ENCODE measurements at places on chromosomes 7 and 10.

DNA sequence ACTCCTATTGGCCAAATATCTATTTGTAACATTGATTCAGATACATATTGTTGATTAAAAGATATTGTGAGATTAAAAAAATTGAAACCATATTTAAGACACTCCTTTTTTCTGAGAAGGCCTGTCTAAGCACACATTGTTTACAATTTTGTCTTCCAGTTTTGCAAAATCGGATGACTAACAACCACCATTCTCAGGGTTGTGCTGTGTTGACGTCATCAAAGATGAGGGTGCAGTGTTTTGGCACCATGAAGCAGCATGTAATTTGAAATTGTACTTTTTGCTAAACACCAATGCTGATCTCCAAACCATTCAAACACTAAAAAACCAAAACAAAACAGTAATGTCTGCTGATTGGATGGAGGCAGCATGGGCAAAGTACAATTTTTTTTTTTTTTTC, 7.4 kb downstream of the CREB5 start:
- DNase-seq, result no peak

DNA sequence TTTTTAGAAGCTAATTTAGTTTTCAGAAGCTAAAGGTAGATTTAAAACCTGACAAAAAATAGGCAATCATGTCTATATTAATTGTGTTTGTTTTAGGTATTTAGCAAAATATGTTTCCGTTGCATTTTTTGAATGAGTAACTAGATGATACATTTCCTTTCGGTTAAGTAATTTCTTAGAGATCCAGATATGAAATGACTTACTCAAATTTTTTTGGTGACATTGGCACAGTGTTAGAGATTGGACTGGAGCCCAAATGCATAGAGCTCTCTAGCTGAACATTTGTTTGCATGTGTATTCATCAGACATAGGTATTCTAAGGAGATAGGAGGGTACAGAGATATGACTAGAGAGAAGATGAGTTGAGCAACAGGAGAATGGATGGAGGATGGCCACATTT, 1.9 kb downstream of the BUB3 start:
- no peak for DNase-seq

DNA sequence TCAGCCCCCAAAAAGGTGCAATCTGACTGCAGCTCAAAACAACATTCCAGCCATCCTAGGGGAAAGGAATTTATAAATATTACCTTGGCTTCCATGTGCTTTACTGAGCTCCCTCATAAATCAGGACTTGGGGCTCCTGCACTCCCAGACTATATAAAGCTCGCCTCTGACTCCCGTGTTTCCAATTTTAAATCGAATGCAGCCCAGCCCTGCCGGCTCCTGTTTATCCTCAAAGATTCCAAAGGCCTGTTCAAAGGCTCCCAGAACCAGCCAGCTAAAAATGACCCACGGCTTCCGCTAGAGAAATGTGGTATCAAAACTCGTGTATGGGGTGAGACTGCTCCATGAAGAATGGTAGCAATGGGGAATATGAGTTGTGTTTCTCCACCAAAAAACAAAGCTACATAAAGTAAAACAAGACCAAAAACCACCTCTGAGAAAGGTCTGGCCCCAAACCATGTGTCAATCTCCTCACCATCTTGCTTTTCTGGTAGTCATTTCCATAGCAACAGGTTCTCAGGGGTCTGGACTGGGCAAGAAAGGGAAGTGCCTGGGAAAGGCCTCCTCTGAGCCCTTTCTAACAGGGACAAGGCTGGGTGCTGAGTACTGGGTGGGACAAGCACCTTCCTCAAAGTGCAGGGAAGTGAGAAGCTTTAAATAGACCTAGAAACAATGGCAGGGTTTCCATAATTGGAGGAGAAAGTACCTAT, 5.1 kb downstream of the CALML3 start:
- DNase-seq, result no peak

GRCh38 chr7:131895541-131896164, 339.2 kb upstream of the PODXL start:
- no peak for DNase-seq

DNA sequence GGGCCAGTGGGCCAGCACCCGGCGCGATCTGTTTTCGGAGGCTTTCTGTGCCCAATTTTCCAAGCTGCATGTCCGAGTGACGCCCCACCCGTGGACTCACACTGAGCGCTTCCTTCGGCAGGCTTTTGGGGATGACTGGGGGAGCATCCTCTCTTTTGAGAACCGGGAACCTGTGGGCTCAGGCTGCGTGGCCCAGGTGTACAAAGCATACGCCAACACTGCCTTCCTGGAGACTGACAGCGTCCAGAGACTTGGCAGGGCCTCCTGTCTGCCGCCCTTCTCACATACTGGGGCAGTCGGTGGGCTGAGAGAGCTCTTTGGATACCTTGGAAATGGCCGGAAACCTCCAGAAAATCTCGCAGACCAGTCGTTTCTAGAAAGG, 1.0 kb downstream of the ADCK2 start:
- DNase-seq, result no peak

GRCh38 chr7:155928583-155928982, 116.3 kb upstream of the SHH start:
- DNase-seq, result no peak

DNA sequence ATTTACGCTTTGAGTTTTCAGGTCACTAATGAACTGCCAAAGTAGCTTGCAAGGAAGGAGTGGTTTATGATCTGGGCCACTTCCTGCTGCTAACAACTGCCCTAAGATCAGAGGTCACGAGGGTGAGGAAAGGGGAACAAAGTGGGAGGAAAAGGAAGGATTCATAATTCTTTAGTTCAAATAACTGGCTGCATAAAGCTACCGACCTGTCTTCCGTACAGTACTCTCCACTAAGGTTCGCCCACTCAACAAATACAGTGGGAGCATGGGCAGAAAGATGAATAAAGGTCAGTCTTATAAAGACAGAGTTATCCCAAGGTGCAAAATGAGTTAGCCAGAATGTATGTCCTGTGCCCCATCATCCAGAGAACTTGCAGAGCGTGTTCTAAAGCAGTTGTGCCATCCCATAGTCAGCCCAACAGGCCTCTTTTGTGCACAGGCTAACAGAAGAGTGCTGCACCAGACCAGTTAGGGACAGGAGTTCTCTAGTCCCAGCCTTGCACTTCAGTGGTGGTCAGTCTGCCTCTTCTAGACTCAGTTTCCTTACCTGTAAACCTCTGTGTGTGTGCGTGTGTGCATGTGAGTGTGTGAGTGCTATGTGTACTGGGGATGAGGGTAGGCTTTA, 65.9 kb downstream of the CREB3L2 start:
- DNase-seq, result no peak

DNA sequence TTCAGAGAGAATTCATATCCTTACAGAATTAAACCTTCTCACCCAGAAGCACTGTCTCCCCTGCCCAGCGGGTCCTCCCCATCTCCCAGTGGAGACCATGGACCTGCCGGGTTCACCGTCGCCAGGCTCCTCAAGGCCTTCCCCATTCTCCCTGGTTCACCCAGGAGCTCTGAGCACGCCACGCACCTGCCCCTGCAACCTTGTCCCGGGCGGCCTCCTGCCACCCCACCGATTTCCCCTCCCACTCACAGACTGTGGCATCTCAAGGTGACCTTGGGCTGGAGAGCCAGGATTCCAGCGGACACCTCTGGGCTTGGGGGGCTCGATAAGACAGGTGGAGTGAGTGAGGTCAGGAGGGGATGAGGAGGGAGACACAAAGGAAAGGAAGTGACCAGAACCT, 135.3 kb downstream of the PTPRN2 start:
- no peak for DNase-seq

GRCh38 chr10:1416456-1417037, 320.8 kb downstream of the ADARB2 start:
- no peak for DNase-seq

- DNase-seq, result no peak
These were observed 1.3 kb downstream of the NFE2L3 start for GRCh38 chr7:26153241-26153822.

DNA sequence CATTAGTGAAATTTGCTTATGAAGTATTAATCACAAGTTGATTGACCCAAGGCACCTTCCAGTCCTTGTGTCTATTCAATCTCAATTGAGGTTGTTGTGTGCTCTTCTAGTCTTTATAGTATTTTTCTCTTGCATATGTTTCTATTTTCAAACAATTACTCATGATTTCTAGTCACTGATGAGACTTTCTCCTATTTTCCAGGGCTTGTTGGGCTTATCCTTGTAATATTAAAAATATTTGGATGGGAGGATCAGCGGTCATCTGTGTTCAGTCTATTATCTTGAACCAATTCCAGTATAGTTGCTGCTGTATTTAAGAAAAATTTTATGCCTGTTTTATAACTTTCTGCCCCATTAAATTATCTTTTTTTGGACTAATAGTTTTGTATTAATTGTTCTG, 154.4 kb downstream of the PTEN start:
- no peak for DNase-seq

DNA sequence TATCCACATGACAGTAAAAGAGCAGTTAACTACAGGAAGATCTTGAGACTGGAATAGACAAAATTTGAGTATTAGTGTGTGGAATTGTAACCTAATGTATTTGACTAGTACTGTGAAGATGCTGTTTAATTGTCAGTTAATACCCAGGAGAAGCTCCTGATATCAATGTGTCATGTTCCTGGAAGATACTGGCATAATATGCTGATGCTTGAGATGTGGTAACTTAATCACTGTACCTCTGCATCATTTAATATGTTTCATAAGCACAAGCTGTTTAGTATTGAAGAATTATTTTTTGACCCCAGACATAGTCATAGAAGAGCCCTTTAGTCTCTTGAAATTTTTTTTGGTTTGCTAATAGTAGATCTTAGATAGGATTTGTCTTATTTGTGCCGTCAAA, 15.4 kb downstream of the CCSER2 start:
- no peak for DNase-seq

GRCh38 chr7:42552227-42552626, 315.2 kb upstream of the GLI3 start:
- no peak for DNase-seq

DNA sequence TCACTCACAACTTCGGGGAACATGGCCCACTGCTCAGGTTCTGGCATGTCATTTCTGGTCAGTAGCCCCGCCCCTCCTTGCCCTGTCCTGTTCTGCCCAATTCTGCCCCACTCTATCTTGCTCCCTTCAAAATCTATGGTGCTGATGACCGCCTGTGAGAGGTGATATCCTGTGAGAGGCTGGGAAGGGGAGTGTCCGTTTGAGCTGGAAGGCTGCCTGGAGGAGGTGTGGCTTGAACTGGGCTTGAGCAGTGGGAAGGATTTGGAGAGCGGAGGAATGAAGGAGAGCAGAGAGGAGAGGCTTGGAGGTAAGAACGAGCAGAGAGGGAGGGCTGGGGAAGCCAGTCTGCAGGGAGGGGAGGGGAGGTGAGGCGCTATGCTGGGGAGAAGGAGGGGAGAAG, 145.3 kb downstream of the RPS24 start:
- no peak for DNase-seq

DNA sequence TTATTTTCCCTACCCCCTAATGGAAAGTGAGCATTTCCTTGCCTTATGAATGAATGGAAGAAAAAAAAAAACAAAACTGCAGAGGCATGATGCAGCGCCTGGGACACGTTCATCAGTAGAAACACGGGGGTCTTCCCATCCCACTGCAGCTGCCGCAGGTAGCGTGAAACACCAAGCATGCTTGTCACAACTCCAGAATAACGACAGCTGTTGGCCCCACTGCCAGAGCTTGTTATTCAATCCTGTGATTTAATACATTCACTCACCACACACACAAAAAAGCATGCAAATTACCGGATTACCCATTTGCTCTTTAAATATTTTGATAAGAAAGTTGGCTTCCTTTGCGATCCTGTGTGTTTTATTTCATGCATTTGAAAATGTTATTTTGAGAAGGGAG, 48.4 kb upstream of the GNA12 start:
- no peak for DNase-seq

- no peak for DNase-seq
These were observed 205.9 kb downstream of the SKAP2 start for GRCh38 chr7:26658389-26659084.

DNA sequence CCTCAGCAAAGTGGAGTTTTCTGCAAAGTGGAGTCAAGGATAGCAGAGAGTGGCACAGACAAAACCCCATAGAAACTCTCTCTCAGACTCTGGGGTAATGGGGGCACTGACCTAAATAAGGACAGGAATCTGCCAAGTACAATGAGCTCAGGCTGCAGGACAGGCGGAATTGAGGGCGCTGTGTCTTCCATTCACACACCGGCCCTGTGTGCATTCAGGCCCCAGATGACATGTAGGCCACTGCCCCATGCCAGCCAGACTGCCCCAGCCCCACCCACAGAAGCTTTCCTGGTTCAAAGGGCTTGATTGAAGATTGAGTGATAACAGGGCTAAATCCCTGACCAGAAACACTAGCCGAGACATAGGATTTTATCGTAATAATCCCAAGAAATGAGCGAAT, 52.7 kb downstream of the EEPD1 start:
- DNase-seq, result no peak

GRCh38 chr7:20647908-20648776, 32.7 kb downstream of the ABCB5 start:
- no peak for DNase-seq

GRCh38 chr7:157601530-157601929, 264.7 kb downstream of the DNAJB6 start:
- no peak for DNase-seq

GRCh38 chr10:119872860-119873681, 428 bp upstream of the MCMBP start:
- peak; percentile 70 for DNase-seq

DNA sequence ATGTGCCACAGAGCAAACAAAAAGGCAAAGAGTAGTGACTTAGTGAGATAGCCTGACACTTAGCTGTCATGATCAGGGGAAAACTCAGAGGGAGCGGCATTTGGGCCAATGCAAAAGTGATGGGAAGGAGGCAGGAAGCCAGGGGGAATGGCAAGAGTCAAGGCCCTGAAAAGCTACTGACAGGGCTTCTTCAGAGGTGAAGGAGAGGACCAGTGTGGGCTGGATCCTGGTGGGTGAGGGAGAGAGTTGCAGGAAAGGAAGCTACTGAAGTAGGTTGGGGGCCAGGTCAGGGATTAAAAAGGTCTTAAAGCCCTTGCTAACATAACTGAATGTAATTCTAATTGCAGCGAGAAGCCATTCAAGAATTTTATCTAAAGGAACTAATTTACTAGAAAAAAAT, 117.0 kb downstream of the AASS start:
- no peak for DNase-seq

DNA sequence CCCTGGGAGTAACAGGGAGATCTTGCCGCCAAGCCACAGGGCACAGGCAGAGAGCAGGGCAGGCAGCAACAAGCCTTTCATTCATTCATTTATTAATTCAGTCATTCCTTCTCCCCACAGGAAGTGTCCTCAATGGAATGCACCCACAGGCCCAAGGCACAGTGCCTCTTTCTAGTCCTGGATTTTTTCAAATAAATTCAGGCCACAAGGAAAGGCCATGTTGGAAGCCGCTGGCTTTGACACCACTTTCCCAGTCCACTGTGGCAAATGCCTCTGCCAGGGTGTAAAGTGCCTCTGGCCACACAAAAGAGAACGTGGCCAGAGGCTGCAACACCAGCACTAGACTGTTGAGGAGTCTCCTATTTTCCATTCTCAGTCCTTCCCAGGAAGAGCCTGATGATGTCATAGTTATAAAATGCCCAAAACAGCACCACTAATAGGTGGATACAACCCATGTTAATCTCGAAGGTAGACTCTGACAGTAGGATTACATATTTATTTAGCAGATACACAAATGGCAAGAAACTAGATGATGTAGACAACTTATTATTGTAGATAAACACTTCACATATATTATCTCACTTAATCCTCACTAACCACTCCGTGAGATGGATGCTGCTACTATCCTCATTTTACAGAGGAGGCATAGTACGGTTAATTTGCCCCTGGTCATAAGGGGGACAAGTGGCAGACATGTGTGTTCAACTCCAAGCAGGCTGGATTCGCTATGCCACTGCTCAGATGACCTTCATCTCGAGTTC, 5.5 kb downstream of the JAZF1 start:
- no peak for DNase-seq

- no peak for DNase-seq
These were observed 80.8 kb downstream of the CD36 start for GRCh38 chr7:80719261-80719660.
